Endothelial cell (in vitro differentiated cells): ENCODE measurements at places on chromosomes 5 and 9.

DNA sequence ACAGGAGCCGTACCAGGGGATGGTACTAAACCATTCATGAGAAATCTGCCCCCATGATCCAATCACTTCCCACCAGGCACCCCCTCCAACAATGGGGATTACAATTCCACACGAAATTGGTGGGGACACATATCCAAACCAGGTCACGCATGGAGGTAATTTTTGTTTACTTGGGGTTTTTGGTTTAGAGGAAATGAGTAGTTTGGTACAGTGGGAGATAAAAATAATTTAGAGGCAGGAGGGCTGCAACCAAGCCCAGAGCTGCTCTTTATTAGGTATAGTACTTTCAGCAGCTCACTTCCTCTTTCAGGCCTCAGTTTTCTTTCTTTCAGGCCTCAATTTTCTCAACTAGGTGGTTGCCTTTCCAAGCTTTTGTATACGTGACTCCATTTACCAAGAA lies 23.2 kb downstream of the PRUNE2 start:
- DNase-seq = no peak

DNA sequence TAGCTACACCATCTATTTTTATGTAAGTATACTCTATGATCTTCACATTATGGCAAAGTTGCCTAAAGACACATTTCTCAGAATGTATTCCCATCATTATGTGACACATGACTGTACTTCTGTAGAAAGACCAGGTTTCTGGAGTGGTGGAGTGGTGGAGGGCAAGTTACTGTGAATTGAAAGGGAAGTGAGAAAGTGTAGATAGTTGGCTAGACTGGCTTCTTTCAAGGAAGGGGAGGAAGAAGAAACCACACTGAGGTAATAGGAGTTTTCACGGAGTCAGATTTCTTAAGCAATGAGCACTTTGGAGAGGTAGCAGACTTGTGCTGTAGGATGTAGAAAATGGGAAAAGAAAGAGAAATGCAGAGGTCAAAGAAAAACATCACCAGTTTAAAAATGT lies 50.9 kb upstream of the EQTN start:
- no peak for DNase-seq

DNA sequence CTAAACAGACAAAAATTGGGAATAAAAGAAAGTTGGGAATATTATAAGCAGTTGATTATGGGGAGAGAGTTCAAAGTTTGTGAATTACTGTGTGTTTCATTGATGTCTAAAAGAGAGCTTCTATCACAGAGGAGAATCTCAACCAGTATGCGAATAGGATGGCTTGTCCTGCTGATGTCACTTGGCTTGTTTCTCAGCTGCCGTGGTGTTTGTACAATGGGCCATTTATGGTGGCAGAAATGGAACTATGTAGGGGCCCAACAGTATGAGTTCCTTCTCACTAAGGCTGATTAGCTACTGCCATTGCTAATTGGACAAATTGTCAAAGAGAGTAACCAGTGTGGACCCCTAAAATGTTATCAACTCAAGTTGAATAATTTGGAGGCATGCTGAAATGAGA lies 103.9 kb downstream of the ST8SIA4 start:
- no peak for DNase-seq

GRCh38 chr5:115575167-115576070 lies 26.9 kb downstream of the TICAM2 start:
- DNase-seq = no peak

DNA sequence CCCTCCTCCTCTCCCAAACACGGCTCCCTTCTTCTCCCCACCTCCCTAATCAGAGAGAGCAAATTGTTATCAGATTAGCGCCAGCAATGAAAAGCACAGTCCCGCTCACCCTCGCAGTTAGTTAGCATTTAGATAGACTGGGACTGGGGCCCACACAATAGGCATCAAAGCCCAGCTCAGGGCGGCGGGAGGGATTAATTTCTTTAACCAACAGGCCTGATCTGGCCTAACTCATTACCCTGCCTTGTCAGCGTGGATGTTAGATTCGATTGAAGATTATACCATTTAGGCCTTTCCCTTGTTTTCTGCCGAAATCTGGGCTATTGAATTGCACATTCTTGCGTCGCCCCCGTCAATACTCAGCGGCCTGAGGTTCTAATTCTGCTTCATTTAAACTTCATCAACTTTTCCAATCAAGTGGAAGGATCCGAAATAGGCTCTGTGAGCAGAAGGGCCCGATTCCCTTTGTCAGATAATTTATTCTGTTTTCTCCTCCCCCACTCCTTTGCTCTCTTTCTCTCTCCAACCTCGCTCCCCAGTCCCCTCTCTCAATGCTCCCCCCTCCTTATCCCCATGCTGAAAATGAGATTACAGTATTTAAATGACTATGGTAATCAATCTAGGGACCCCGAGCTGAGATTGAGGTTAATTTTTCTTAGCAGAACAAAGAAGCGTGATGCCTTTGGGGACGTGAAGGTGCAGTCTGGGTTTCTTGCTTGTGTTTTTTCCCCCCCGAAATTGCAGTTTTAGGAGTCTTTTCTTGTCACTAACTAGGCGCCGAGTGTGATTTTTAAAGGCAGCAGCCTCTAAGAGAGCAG lies 15.1 kb downstream of the CFAP77 start:
- no peak for DNase-seq

GRCh38 chr5:92652756-92653155 lies 928.3 kb downstream of the NR2F1-AS1 start:
- no peak for DNase-seq

GRCh38 chr9:130805510-130806326 lies 29.3 kb upstream of the ABL1 start:
- no peak for DNase-seq

DNA sequence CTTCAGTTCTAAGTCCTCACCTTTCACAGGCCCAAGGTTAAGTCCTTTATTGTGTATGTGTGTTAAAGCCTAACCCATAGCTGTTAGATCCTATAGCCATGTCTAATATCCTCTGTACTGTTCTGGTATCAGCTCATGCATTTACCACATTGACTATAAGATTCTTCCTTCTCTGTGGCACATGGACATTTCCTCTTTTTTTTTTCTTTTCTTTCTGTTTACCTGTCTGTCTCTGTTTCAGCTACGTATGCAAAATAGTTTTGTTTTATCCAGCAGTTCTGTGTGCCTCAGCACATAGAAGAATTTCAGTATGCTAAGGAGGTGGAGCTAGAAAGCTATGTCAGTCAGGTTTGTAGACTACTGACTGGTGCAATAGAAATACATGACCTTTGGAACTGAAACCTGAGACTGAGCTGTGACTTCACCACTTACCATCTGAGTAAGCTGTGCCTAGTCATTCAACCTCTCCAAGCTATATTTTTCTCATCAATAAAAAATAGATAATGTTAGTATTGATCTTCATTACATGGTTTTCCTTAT lies 155.6 kb upstream of the VLDLR start:
- no peak for DNase-seq

- no peak for DNase-seq
Measured at GRCh38 chr9:28155671-28156070, 582.4 kb upstream of the C9orf72 start.

DNA sequence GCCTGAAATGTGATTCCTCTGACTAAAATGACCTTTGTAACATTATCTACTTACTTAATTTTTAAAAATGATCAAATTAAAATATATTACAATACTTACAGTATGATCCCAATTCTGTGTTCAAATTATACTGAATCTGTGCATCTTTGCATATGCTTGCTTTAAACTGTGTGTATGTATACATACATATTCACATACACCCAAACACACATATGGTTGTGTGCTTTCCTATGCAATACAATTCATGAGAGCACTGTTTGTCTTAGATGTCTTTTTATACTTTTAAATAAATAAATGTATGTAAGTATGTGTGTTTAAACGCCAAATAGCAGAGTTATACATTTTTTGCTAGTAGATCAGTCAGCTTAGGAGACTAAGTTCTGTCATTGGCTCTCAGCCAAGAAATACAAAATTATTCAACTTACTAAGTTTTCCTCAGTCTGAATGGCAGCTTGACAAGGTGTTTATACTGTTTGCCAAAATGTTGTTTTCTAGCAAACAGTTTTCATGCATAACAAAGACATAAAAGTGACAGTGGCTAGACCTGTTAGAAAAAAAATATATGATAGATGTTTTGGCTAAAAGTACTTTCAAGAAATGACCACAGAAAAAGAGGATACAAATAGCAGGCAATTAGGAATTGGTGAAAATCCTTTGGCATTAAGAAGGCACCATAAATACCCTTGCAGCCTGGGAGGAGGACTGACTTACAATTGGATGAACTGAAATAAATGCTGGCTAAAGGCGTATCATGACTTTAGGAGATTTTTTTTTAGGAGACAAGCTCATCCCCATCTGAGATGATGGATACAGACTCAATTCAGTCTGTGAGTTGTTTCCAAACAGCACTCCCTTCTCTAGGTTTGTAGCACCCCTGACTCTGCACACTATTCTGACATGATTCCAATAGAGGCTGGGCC lies 7.9 kb downstream of the TICAM2 start:
- no peak for DNase-seq

DNA sequence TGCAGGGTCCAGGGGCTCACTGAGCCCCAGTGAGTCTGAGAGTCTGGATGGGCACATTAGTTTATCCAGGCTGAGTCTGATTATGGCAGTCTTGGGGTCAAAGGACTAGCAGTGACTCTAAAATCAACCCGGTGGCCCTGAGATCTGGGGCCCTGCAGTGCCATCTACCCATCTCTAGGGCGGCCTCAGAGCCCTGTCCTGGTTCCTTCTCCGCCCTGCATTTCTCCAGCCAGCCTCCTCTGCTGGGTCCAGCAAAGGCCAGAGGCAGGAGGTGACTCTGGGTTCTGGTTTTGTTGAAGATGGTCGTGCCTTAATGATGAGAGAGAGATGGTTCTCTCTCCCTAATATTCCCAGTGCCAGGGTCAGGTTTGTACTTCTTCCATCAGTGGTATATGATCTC lies 15.0 kb downstream of the DCANP1 start:
- no peak for DNase-seq

- DNase-seq = no peak
Measured at GRCh38 chr5:80282054-80282453, 26.2 kb upstream of the SERINC5 start.

DNA sequence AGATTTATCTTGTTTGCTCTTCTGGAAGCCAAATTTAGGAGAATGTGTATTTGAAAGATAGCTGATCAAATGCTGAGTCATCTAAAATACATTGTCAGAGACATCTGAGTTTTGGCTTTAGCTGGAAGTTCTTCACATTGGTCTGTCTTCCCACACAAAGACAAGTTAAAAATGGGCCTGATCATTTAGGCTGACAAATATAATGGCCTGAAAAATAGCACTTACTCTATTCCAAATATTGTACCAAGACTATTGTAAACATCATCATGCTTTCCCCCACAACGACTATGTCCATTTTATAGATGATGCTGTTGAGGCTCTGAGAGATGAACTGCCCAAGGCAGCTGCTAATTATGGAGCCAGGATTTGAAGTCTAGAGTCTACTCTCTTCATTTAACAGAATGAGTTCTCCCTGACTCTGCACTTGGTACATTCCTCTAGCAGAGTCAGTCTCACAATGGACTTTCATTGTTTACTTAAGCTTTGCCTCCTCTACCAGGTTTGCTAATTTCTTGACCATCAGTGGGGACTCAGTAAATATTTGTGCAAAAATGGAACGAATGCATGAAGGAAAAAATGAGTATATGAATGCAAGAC lies 619.4 kb upstream of the KLF4 start:
- DNase-seq = no peak

DNA sequence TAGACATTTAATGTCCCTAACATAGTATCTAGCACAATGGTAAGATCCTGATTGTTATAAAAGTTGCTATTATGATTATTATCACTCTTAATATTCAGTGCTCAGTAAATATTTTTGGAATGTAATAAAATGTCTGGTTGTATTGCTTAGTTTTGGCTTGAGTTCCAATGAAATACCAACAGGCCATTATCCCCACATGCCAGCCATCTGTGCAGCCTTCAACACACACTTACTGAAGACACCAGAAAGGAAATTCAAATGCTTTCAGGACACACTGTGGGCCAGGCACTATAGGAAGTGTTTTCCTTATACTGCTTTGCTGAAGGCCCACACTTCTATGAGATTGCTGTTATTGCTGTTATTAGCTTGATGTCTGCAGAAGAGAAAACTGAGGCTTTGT lies 157.5 kb downstream of the TRIM32 start:
- no peak for DNase-seq

- DNase-seq = no peak
Measured at GRCh38 chr9:126842977-126843799, 17.3 kb upstream of the ZBTB34 start.

- no peak for DNase-seq
Measured at GRCh38 chr5:36660397-36661049, 54.1 kb downstream of the SLC1A3 start.

- DNase-seq = no peak
Measured at GRCh38 chr9:108662091-108662875, 193.5 kb downstream of the ACTL7B start.

DNA sequence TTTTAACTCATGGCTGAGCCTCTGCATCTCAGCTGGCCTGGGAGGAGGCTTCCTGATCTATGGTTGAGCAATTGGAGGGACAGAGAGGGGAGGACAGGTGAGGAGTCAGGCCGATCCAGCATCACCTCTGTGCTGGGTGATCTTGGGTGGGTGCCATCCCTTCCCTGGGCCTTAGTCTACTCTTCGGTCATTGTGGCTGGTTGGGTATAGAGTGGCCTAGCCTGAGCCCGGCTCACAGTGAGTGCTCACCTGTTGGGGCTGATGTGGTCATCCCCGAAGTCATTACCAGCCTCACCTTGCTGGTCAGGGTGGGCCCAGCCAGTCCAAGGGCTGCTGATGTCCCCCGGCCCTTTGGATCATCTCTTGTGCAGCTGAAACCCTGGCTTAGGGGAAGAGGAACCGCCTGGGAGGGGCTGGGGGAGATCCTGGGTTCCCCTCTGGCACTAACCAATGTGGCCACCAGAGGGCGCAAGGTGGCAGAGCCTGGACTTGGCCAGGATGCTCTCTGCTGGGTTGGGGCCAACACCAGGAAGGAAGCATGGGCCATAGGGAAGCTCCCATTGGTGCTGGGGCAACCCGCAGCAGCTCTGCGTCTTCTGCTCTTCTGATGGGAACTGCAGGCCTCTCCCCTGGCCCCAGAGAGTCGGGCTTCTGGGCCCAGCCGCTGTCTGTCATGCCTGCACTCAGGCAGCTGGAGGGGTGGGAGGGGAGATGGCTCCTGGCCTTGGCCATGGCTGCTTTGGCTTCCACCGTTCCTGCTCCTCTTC lies 17.3 kb upstream of the ODF2 start:
- peak; percentile 92 for DNase-seq

DNA sequence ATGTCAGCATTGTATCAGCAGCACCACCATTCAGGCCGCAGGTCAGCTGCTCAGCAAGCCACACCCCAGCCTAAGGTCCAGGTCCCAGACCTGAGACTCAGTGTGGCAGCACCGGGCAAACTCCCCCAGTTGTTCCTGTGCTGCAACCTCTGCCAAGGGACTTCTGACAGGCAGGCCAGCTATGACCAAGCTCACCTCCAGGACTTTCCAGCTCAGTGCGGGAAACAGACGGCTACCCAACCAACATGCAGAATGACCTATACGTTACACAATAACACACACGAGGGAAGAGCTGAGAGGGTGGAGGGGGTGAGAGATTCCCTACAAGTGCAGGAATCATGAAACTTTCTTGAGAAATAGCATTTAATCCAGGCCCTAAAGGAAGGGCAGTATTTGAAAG lies 143.7 kb downstream of the FSTL4 start:
- DNase-seq = no peak

GRCh38 chr5:175751369-175751768 lies 93.5 kb downstream of the HRH2 start:
- DNase-seq = no peak
